ENCODE measurements at places on chromosomes 6 and 20. TPM values are rescaled to one million over a fixed set of nuclear protein-coding genes. Genes with fewer than 3 reads are reported as not detected.
A peak's percentile ranks its signal among the peaks of the same experiment; 100 is the strongest.

MAP3K4 gene
- polyA plus RNA-seq: 11.8 TPM

GRCh38 chr20:61449916-61450315, 197.9 kb downstream of the CDH4 start:
- DNase-seq: no peak

DCDC2 gene
- not detected for polyA plus RNA-seq

DNA sequence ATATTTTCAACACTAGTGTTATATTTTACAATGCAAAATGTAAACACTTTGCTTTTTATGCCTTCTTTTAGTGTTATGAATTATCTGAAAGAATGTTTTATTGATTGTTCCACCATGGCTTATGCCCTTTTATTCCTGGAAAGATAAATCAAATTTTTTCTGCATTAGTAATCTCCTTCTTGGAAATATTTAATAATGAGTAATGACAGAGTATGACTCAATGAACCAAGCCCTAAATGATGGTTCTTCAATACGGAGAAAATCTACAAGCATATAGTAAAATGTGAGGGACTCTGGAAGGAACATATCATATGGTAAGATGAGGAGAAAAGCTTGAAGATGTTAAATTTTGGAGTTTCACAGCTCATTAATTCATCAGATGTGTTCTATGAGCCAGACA, 929.6 kb downstream of the C6orf118 start:
- no peak for DNase-seq

DNA sequence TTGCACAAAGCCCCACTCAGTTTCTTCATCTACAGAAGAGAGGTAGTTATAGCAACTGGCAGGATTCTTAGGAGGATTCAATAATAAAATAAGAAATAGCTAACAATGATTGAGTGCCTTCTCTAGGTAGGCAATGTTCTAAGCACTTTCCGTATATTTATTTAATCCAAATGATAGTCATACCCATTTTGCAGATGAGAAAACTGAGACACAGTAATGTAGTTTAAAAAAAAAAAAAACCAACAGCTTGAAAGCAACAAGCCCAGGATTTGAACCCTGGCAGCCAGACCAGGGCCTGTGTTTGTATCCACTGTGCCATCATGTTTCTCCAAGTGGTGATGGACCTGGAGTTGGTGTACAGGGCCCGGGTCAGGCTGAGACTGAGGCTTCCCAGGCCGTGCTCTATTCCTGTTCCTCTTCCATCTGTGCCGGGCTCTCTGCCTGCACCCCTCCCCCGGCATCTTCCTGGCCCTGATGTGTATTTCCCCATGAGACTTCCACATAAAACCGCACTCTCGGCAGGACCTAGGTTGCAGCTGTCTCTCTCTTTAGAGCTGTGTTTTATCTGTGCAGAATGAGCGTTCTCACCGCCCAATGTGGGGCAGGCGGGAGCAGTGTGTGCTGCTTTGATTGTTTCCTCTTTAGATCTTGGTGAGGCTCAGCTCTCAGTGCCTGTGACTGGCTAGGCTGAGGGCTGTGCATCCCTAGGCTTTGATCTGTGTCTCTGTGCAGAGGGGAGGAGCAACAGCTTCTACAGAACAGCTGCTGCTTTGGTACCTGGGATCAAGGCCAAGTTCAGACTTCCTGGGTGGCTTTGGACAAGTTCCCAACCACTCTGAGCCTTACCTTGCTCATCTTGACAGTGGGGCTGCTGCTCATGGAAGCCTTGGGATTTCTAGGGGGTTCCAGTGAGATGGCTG, 49.5 kb downstream of the TOX2 start:
- peak; percentile 69 for DNase-seq

- no peak for DNase-seq
These were observed 949 bp downstream of the MACROD2 start for GRCh38 chr20:13996265-13996664.

PAK5 gene
- 0.07 TPM for polyA plus RNA-seq

DNA sequence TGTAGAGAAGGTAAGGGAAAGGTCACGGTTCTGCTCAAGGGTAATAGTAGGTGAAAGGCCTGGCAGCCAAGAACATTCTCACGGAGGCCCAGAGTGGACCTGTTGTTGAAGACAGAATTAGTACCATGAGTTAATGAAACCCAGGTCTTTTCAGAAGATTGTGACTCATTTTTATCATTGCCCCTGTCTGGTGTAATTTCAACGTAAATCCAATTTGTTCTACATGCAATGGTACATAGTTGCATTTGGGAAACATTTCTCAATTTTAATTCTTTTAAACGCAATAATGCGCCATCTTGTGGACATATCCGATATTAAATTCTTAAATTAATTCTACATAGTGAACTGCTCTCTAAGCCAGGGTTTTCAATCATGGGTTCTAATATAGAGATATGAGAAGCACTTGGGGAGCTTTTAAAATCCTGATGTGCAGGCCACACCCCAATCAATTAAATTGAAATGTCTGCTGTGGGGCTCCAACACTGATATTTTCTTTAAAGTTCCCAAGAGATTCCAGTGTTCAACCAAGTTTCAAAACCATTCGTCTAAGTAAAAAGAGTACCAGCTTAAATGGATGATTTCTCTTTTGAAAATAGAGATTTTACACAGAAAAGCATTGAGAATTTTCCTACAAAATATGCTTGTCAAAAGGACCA, 257.4 kb downstream of the PLCB1 start:
- no peak for DNase-seq

DNA sequence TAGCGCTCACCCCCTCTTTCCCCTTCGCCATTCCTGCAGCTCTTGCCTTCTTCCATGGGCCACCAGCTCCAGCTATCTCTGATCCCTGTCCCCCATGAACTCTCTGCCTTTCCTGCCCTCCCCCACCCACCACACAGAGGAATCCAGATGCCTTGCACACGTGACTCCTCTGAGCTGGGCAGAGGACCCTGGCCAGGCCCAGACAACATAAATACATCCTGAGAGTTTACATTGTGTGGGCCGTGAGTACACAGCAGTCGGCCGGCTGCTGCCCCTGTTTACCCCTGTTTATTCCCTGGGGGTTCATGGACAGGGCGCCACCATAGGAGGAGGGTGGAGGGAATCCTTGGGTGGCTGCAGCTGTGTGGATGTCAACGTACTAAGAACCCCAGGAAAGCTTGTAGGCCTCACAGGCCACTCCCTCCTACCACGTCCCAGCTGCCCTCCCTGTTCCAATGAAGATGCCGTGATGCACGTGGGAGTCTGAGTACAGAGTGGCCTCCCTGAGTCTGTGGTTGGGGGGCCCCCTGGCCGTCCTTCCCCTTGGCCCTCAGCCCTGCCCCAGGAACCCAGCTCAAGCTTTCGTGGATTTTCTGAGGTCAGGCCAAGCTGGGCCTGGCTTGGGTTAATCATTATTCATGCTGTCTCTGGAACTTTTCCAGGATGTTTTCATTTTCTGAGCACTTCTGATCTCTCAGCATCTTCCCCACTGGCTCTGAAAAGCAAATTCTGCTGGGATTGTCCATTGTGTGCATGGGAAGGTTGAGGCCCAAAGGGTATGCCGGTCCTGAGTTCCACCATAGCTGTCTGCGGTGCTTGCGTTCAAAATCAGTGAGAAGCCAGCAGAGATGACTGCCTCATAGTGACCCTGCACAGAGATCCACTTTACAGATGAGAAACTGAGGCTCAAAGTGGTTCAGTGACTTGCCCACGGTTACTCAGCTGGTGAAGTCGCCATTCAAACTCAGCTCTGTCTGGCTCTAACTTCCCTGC, 136.3 kb downstream of the MRPL14 start:
- no peak for DNase-seq

DNA sequence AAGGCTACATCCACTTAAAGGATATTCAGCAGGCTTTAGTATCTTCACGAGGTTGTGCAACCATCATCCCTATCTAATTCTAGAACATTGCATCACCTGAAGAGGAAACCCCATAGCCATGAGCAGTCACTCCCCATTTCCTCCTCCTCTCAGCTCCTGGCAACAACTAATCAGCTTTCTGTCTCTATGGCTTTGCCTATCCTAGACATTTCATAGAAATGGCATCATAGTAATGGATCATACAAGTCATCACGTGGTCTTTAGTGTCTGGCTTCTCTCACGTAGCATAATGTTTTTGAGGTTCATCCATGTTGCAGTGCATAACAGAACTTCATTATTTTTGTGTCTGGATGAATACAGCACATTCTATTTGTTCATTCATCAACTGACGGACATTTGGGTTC, 20.5 kb downstream of the SNAI1 start:
- DNase-seq: no peak

DNA sequence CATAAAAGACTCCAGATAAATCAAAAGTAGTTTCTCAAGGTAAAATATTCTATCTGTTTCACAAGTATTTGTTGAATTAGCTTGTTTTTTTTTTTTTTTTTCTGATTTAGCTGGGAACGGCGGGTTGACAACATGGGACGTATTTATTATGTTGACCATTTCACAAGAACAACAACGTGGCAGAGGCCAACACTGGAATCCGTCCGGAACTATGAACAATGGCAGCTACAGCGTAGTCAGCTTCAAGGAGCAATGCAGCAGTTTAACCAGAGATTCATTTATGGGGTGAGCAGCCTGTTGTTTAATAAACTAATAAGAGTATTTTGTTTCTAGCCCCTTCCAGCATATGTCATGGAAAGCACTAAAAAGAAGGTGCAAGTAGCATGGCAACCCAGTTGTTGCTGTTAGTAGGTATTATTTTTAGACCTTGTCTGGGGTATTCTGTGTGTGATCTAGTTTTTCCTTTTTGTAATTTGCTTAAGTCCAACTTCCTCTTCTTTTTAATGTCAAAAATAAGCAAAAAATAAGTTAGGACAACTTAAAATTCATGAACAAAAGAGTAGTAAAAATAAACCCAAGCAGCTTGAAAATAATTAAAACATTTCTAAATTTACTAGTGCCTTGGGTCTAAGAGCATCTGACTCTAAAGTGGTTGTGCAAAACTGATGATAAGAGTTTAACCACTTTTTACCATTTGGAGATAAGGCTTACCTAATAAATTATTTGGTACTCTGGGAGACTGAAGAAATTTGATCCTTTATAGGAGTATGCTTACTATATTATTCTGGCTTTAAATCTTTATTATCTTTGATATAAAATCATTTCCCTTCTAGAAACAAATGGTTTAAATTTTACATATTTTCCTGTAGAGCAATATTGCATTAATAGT, 70.8 kb upstream of the DYNLRB1 start:
- DNase-seq: no peak

- no peak for DNase-seq
These were observed 56.1 kb upstream of the STMND1 start for GRCh38 chr6:17045581-17046322.

DNA sequence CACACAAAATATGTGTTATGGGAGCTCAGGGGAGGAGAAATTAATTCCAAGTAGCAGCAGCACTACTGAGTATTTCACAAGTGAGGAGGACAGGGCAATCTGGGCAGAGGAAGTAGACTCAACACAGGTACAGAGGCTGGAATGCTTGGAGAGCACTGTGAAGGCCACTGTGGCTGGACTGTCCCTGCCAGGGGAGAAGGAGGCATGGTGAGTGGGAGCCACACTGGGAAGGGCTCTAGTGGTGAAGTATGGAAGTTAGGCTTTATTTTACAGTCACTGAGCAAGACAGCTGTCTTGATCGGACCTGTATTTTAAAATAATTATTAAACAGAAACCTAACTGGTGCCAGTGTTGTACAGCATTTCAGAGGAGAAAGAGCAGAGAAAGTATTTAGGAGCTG, 28.8 kb downstream of the FAM229B start:
- DNase-seq: no peak

EPPIN gene
- polyA plus RNA-seq: not detected

DNA sequence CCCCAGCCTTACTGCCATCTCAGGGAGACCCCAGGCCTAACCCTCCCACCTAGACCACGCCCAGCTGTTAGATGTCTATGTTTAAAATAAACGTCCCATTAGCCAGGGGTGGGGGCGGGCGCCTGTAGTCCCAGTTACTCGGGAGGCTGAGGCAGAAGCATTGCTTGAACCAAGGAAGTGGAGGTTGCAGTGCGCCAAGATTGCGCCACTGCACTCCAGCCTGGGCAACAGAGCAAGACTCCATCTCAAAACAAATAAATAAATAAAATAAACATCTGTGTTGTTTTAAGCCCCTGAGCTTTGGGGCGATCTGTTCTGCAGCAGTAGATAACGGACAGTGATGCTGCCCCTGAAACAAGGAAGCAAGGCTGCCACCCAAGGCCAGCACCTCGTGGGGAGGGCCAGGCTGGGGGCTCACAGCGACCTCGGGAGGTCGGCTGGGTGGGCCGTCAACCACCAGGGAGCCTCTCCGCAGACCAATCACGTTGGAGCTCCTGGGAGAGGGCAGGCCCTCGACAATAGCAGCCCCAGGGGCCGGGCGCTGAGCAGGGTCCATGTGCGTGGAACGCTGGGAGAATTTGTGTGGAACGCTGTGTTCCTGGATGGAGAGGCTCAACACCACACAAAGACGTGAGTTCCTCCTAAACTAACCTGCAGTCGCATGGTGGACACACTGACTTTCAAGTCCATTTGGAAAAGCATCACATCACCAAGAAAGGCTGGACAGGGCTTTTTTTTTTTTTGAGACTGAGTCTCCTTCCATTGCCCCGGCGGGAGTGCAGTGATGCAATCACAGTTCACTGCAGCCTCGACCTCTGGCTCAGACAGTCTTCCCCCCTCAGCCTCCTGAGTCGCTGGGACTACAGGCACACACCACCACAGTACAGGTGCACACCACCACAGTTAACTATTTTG, 1.0 kb upstream of the HELZ2 start:
- DNase-seq: peak; percentile 60

DNA sequence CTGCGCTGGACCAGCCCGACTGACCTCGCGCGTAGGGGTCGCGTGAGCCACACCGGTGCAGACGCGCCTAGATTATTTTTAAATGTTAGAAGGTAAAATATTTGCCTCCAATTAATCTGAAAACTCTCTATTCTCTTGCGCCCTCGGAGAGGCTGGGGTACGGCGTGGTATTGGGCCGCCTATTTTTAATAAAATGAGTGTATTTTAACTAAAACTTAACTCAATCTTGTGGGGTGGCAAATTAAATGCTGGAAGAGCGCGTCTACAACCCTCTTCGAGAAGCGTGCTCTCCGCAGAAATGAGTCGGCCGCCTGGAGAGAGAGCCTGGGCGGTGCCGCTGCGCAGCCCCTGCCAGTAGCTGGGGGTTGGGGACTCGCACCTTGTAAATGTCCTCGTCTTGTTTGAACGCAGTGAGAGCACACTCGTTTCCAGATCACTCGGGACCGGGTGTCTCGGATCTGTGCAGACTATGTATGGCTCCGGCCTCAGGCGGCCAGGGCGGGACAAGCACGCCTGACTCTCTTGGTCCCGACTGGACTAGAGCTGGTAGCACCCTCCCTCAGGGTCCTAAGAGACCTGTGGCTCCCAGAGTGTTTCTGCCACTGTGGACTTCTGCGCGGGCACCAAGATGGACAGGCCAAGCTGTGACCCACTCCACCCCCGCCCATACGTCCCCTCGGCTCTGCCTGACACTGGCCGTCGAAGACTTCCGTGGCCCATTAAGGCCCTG, 2.0 kb upstream of the MAFB start:
- DNase-seq: no peak

BPIFB6 gene
- not detected for polyA plus RNA-seq

DNA sequence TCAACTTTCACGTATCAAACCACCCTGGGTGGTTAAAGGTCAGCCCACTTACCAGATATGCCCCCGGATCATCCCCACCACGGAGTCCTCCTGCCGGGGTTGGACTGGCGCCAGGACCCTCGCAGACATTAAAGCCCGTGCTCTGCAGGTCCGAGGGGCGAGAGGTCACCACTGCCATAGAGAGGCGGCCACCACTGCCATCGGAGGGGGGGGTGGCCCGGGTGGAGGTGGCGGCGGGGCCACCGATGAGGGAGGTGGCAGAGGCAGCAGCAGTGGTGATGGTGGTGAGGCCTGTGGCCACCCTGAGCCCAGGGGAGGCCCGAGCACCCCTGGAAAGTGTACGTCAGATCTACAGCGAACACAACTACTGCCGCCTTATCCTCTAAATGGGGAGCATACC, 76.3 kb downstream of the ASXL1 start:
- peak; percentile 20 for DNase-seq

ROS1 gene
- 0.02 TPM for polyA plus RNA-seq

Measured in right cardiac atrium (tissue), 5 donors.